HAP-1 (cell line): ENCODE measurements at places on chromosomes 2 and 18.

GRCh38 chr2:11385847-11386246, 41.4 kb upstream of the ROCK2 start:
- DNase-seq = no peak

DNA sequence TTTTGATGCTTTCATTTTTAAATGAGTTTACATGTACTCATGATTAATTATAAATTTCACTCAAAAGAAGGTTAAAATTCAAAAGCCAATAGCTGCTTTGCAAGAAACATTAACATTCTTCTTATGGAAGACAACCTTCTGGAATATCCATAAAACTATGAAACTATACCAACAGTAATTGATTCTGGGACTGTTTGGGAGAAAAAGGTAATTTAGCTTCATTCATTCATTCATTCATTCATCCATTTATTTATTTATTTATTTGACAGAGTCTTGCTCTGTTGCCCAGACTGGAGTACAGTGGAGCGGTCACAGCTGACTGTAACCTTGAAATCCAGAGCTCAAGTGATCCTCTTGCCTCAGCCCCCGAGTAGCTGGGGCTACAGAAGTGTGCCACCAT, 110.3 kb downstream of the NBAS start:
- no peak for DNase-seq

- DNase-seq = no peak
These were observed 915 bp downstream of the CROCC2 start for GRCh38 chr2:240906911-240907590.

DNA sequence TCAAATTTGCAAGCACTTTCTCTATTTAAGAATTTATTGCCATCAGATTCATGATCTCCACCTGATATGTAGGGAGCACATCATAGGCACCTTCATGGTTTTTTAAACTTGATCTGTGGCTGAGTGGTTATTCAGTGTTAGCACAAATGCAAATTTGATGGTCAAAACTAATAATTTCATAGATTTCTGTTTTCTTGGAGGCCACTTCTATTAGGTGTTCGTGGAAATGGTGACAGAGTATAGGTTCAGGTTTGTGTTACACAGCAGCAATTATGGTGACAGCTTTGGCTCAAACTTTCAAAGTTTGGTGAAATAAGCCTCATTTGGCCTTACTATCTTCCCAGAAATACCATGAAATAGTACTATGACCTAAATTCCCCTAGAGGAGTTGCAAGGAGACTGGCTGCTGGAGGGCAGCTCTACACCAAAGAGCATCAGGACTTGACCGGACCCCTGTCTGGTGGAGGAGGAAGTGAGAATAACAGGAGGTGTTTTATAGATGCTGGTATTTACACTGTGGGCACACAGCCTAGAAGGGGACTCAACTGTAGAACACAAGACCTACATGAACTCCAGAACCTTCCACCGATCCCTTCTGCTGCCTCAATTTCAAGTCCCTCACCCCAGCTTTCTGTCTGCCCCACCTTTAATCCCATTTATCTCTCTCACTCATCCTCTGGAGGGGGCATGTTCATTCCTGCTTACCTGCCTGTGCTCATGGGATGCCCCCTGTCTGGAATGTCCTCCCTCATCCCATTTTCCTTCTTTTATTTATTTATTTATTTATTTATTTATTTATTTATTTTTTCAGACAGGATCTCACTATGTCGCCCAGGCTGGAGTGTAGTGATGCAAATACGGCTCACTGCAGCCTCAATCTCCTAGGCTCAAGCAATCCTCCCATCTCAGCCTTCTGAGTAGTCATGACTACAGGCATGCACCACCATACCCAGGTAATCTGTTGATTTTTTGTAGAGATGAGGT, 132.9 kb upstream of the SIX2 start:
- DNase-seq = no peak

GRCh38 chr18:27491772-27492171, 306.7 kb upstream of the CHST9 start:
- DNase-seq = no peak
